ENCODE measurements at places on chromosomes 7 and 10. TPM values are rescaled to one million over a fixed set of nuclear protein-coding genes. Genes with fewer than 3 reads are reported as not detected.

Gene SRRM3
- total RNA-seq: 0.30 TPM

Gene CPN1
- not detected for total RNA-seq

Gene MMP21
- not detected for total RNA-seq

Gene ANKRD16
- 8.0 TPM for total RNA-seq
